Astrocyte of the spinal cord (primary cell): ENCODE measurements at places on chromosomes 7 and 10.

DNA sequence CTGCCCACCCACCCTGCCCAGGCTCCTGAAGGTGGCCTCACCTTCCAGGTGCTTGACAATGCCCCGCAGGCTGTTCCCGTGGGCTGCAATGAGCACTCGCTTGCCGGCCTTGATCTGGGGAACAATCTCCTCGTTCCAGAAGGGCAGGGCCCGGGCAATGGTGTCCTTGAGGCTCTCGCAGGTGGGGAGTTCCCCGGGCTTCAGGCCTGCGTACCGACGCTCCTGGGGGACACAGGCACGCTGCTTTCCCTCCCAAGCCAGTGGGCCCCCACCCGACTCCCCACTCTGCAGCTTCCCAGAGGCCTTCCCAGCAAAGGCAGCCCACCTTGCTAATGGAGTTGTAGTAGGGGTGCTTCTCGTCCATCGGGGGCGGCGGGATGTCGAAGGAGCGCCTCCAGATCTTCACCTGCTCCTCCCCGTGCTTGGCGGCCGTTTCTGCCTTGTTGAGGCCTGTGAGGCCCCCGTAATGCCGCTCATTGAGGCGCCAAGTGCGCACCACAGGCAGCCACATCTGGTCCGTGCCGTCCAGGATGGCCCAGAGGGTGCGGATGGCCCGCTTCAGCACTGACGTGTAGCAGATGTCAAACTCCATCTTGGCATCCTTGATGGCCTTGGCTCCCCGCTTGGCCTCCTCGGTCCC is 456 bp downstream of the PGAM2 start:
- no peak for DNase-seq

GRCh38 chr7:116265881-116266280 is 55.5 kb downstream of the TES start:
- DNase-seq, result no peak

DNA sequence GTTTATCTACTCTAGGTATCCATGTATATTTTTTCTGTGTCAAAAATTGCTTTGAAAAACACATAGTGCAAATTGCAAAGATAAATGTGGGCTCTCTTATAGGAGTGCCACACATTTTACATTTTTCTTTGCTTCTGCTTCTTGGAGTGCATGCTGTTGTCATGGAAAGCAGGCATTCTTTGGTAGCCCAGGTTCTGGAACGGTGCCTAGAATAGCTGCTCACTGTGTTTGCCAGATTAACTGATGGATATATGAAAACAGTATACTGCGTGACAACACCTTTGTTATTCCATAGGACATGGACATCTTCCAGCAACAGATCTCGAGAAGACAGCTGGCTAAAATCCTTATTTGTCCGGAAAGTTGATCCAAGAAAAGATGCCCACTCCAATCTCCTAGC is 13.4 kb downstream of the NIPSNAP2 start:
- DNase-seq, result peak; percentile 64

GRCh38 chr10:56596257-56596656 is 235.2 kb upstream of the ZWINT start:
- no peak for DNase-seq
